ENCODE measurements at places on chromosomes 5 and 9.

DNA sequence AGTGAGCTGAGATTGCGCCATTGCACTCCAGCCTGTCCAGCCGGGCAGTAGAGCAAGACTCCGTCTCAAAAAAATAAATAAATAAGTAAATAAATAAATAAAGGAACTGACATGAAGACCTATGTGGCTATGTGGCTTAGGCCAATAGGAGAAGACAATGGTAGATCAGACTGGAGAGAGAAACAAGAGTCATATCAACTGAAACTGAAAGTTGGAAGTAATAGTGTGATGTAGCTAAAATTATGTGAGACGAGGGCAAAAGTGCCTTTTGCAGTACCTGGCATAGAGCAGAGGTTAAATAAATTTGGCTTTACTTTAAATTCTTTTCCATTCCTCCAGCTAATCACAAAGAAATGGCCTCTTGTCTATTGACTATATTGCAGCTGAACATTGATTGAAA is 7.3 kb downstream of the FBP2 start:
- DNase-seq, result no peak

DNA sequence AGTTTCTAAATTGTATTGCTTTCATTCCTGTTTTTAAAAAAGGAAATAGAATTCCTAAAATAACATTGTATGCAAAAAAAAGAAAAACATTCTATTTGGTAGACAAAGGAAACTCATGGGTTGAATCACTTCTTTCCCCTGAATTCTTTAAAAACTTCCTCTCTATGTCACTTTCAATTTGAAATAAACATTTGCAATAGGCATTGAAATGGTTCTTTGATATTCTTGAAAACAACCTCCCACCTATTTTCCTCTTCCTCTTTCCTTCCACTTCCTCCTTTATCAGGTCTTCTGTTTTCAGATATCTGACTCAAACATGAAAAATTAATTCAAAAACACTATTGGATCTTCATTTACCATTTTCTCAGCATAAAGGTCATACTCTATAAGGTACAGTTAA is 442.0 kb upstream of the MEF2C start:
- no peak for DNase-seq

DNA sequence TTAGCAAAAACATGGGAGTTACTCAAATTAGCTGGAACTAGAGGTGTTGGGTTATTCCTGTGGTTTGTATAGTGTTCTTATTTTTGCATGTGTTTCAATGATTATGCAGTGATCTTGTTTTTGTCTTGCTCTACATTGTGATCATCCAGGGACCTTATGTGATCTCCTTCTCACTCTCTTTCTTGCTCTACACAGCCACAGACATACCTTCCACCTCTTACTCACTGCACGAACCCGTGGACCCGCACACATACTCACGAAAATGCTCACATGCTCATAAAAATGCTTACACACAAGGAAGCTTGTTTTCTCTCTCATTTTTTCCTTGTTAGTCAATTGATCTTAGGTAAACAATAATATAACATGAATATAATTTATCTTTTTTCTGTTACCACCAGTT is 187.1 kb downstream of the KDM4C start:
- no peak for DNase-seq

- DNase-seq, result no peak
These were observed 1401.4 kb downstream of the EFNA5 start for GRCh38 chr5:106269252-106269843.

- DNase-seq, result no peak
These were observed 10.8 kb downstream of the KCNV2 start for GRCh38 chr9:2727966-2728613.

DNA sequence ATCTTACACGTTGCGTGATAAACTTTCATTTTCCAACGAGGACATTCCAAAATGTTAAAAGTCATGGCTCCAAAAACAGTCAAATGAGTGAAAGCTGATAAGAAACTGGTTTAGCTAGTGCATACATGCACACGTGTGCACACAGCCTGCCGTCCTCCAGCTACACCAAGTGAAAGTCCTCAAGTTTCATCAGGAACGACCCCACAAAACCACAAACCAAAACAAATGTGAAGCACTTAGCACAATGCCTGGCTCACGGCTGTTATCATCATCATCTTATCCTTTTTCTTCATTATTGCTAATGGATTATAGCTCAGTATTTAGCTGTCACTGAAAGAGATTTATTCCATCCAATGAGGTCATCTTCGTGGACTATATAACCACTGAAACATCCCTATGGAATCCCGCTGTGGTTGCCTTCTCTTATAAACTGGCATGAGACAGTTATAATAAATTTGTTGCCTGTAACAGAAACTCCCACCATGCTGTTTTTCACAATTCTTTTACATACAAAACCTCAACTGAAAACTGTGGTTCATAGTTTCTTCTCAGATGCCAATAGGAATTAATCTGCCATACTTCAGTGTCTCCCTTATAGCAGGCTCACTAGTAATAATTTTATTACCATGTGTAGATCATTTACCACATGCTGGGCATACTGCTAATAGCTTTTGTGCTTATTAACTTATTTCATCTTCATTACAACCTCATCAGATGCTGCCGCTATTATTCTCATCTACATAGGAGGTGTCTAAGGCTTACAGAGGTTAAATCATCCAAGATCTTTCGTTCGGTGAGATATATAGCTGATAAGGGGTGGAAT is 56.1 kb downstream of the SAXO1 start:
- DNase-seq, result no peak

- DNase-seq, result no peak
These were observed 27.3 kb upstream of the CEP72 start for GRCh38 chr5:584846-585245.

DNA sequence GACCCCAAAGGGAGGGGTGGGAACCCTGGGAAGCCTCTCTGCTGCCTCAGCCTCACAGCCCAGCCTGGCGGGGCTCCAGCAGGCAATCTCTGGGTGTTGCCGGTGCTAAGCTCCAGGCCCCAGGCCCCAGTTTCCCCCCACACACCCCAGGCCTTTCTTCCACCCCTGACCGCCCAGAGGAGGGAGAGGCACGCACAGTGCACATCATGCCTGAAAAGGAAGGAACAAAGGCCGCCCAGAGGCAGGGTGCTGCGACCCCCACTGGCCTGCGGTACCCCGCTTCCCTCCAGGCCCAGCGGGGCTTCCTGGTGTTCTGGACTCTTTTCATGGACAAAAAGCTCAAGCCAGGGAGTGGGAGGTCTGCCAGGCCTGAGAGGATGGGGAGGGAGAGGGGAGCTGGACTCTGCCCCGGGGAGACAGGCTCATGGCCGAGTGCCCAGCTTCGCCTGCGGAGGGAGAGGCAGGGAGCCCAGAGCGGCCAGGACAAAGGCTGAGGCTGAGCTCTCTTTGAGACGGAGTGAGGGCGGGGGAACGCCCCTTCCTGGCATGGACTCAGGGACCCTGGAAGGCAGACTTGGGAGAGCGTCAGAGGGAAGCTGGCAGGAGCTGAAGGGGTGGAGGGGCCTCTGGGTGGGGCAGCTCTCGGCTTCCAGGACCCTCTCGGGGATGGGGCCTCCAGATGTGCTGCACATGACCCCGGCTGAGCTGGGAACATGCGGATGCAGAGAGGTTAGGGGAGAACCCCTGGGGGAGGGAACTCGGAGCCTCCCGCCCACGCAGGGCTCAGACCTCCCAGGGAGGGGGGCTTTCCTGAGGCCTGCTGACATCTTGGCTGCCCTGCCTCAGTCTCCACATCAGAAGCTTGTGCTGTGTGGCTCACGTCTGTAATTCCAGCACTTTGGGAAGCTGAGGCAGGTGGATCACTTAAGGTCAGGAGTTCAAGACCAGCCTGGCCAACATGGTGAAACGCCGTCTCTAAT is 1.8 kb upstream of the ENTPD2 start:
- no peak for DNase-seq

DNA sequence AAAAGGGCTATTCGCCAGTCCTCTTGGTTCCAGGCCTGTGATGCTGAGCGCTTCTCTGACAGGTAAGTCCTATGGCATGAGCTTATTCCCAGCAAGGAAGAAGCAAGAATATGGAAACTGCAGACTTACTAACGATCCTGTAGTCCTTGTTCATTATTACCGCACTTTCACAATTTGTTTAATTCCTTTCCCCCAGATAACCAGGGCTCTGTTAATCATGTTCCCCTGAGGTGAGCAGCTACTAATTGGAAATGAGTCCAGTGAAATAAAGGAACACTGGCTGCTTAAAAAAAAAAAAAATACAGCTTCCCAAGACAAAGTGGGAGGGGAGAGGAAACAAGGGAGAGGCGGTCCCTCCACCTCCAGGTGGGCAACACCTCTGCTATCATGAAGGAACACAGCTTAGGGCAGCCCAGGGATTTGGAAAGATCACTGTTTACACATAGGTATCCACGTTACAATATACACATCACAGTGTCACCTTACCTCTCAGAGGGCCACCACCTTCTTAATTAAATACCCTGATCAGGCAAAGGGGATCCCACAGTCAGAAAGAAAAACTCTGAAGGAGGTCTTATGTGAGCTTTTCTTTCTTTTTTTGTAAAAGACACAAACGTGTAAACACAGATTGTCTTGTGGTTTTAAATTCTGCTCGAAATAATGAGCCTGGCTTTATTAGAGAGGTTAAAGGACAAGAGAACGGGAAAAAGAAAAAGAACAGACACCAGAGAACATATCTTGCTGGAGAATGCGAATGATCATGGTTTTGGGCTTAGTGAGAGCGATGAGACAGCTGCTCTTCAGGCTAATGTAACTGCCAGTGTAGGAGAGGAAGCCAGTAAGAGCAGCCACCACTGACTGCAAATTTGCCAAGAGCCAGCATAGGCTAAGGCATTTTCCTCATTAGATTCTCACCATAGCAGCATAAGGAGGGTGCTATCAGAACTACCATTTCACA is 258.6 kb downstream of the CRB2 start:
- DNase-seq, result no peak

DNA sequence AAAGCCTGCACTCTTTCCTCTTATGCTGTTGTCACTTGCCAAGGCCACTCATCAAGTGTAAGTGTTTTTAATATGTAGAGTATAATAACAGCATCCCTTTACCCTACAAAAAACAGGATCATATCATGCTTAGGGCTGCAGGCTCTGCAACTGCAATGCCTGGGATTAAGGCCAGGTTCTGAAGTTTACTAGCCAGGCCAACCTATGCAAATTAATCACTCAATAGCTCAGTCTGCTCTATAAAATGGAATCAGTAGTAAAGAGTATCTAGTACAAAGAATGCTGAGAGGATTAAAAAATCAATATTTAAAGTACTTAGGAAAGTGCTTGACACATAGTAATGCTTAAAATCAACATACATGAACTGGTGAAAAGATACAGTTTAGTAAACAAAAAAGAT is 253.3 kb downstream of the EDIL3 start:
- no peak for DNase-seq

- DNase-seq, result no peak
These were observed 4.6 kb downstream of the ARAP3 start for GRCh38 chr5:141677415-141677814.

DNA sequence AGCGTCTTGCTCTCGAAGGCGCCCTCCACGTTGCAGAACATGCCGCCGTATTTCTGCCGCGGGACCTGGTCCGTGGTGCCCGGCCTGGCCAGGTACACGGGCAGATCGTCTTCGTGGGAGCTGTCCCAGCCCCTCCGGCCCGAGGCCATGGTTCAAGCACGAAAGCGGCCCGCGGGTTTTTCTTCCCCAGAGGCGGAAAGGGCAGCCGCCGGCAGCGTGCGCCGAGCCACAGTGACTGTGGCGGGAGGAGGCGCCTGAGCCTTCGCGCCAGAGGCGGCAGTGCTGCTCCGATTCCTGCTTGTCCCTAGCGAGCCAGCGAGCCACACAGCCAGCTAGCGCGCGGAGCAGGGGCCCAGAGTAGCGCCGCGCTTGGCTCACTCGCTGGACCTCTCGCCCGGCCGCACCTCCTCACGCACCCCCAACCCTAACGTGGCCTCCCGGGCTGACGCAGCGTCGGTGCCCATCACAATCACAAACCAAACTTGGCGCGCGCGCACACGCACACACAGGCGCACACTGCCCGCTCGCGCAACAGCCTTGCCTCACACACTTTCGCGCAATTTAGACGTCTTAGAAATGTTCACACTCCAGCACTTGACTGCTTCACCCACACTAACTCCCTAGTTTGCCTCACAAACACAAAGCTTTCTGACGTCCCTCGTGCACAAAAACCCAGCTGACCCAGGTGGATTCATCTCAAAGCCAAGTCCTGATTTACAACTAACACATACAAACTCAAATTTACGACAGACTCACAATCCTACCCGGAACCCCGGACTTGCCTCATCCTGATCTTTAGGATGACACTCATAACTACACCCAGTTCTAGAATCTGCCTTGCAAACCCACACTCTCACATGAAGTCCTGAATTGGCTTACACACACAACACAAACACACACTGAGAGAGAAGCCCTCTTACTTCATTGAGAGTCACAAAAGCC is at the start of gene DPYSL3:
DPYSL3 (minus strand) TSS at position 359 of the 942 bp plus-strand sequence; CDS start at position 149, 210 bp downstream.
- no peak for DNase-seq

DNA sequence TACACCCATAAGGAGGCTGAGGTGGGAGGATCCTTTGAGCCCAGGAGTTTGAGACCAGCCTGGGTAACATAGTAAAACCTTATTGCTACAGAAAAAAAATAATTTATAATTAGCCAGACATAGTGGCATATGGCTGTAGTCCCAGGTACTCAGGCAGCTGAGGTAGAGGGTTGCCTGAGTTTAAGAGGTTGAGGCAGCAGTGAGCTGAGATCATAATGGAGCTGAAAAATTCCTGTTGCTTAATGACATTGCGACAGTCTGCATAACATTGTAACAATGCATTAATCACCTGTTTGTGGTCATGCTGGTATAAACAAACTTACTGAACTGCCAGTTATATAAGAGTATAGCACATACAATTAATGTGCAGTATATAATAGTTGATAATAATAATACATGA is 214.2 kb downstream of the TRIM32 start:
- no peak for DNase-seq

GRCh38 chr5:179791881-179792611 is 1.7 kb upstream of the LTC4S start:
- no peak for DNase-seq

DNA sequence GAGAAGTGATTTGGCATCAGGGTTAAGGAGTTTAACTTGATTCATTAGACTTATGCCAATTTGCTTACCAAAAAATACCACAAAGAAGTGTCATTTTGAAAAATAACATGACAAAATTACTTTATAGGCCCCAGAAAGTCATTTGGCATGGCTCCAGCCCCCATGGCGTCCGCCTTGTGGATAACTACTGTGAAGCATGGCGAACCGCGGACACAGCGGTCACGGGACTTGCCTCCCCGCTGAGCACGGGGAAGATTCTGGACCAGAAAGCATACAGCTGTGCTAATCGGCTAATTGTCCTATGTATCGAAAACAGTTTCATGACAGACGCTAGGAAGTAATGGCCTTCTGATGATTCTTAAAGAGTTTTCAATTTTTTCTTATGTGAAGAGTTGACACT is 35.4 kb upstream of the TGFBR1 start:
- no peak for DNase-seq

DNA sequence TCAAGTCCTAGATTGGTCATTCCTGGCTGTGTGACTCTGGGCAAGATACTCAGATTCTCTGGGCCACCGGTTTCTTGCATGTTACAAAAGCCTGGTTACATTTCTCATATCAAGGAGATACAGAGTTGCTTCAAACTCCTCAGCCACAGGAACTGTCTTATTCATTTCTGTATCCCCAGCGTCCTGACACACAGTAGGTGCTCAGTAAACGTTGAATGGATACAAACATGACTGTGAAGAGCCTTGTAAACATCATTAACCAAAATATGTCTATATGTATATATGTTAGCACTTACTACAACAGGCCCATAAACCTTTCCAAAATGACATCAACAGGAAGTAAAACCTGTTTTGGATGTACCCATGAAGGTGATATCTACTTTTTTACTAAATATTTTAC is 1.6 kb downstream of the CLTB start:
- no peak for DNase-seq

- no peak for DNase-seq
These were observed 27.5 kb downstream of the SREK1 start for GRCh38 chr5:66171349-66172344.
